Fibroblast of lung (primary cell): ENCODE measurements at places on chromosomes 1 and 21. TPM values are rescaled to one million over a fixed set of nuclear protein-coding genes. Genes with fewer than 3 reads are reported as not detected.

Gene TMEM201
- 2.8 TPM in 2 replicates for total RNA-seq

Gene BACE2
- 31.5 and 33.4 TPM in 2 replicates for total RNA-seq

Gene FCRLA
- total RNA-seq = under 0.01 and 0.17 TPM in 2 replicates

Gene NPHS2
- not detected in 2 replicates for total RNA-seq

Gene CTPS1
- 11.3 and 12.1 TPM in 2 replicates for total RNA-seq

Gene GPR52
- 0.26 and 0.66 TPM in 2 replicates for total RNA-seq

Gene RBP7
- total RNA-seq = not detected in 2 replicates

Gene CHRM3
- under 0.01 TPM in 1 of 2 replicates, not detected in the other for total RNA-seq

Gene ARTN
- total RNA-seq = 0.50 TPM in 1 of 2 replicates, not detected in the other

Gene SFN
- total RNA-seq = under 0.01 TPM in 1 of 2 replicates, not detected in the other

Gene OR2T2
- not detected in 2 replicates for total RNA-seq

Gene HTR1D
- total RNA-seq = not detected in 2 replicates

Gene SEC16B
- 1.0 and 3.1 TPM in 2 replicates for total RNA-seq

Gene AK5
- 21.6 and 87.7 TPM in 2 replicates for total RNA-seq

Gene NR1I3
- total RNA-seq = not detected in 2 replicates
